Panc1 (cell line): ENCODE measurements at places on chromosomes 11 and 22. TPM values are rescaled to one million over a fixed set of nuclear protein-coding genes. Genes with fewer than 3 reads are reported as not detected.

DNA sequence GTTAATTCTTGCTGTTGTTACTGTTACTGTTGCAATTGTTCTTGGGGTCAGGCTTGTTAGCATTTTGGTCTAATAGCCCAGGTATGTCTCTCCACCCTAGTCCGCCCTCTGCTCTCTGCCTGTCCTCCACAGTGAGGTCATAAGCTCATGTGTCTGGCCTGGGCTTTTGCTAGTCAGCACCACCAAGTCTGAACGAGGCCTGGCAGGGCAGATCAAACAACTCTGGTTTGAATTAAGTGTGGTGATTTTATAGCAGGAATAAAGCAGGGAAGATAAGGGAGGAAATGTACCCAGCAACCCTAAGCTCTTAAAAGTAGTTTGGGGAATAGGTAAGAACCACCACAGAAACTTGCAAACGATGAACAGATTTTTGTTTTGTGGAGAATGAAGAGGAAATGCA is 98.7 kb downstream of the ABTB2 start:
- no peak for DNase-seq
- no peaks in the 10 kb centered on the region for H3K36me3 ChIP-seq
- no peak overlapping the region; the same call in 1 of the 2 replicates for H3K27ac ChIP-seq
- H3K27me3 ChIP-seq, result no peaks in the 10 kb centered on the region
- H3K4me3 ChIP-seq, result no peak overlapping the region
- peaks cover 39% of the 10 kb centered on the region for H3K4me1 ChIP-seq

- H3K4me1 ChIP-seq, result no peaks in the 10 kb centered on the region
- H3K27me3 ChIP-seq, result no peaks in the 10 kb centered on the region; the same call in 1 of the 2 replicates
- no peak for DNase-seq
- no peak overlapping the region for H3K27ac ChIP-seq
Observed at GRCh38 chr11:129427376-129427775, 51.7 kb downstream of the BARX2 start.

DNA sequence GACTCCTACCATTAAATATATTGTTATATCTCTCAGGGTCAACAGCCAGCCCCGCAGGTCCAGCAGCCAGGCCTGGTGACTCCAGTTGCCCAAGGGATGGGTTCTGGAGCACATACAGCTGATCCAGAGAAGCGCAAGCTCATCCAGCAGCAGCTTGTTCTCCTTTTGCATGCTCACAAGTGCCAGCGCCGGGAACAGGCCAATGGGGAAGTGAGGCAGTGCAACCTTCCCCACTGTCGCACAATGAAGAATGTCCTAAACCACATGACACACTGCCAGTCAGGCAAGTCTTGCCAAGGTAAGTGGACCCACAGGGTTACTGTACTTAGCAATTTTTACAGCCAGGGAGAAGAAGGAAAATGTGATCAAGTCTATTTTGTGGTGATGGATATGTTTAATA is 35.1 kb downstream of the EP300 start:
- no peaks in the 10 kb centered on the region for H3K27me3 ChIP-seq
- no peak overlapping the region for H3K4me3 ChIP-seq
- H3K27ac ChIP-seq, result no peak overlapping the region
- no peak for DNase-seq
- no peaks in the 10 kb centered on the region for H3K4me1 ChIP-seq

DNA sequence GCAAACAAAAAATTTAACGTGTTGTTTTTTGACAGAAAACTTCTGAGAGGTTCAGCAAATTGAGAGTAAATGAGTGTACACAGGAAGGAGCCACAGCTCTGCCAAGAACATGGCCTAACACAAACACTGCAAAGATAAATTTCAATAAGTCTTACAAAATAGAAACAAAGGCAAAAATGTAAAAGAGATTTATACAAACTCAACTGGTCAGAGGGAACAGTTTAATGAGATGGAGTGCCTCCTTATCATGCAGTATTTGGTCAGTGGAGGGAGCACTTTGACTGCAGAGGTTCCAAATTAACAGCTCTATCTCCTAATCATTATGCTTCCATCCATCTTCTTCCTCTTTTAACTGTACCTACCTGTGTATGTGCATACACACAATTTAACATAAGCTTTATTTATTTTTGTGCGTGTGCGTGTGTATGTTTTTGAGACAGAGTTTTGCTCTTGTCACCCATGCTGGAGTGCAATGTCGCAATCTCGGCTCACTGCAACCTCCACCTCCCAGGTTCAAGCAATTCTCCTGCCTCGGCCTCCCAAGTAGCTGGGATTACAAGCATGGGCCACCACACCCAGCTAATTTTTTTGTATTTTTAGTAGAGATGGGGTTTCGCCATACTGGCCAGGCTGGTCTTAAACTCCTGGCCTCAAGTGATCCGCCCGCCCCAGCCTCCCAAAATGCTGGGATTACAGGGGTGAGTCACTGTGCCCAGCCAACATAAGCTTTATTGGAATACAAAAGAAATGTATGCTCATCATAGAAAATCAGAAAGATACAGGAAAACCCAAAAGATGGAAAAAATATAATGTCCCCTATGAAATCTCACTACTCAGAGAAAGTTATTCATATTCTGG is 111.9 kb downstream of the MRTFA start:
- no peak for DNase-seq
- no peaks in the 10 kb centered on the region for H3K36me3 ChIP-seq
- no peak overlapping the region for H3K4me3 ChIP-seq
- H3K27me3 ChIP-seq, result no peaks in the 10 kb centered on the region
- H3K27ac ChIP-seq, result peak overlapping the region; percentile 40; the same call in 1 of the 2 replicates
- peaks cover 29% of the 10 kb centered on the region for H3K4me1 ChIP-seq

DNA sequence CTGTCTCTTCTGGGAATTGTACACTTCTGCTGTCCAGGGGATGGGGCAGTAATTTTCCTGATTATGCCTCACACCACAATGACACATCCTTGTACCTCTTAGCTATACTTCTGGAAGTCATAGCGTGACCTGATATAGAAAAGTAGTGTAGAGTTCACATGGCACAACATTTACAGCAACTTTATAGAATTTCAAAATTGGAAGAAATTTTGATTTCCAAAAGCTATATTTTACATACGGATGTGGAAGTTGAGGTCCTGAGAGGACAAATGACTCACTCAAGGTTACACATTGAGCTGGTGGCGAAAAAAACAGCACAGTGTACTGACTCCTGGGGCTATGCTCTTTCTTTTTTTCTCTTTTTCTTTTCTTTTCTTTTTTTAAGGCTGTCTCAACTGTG is 6.3 kb upstream of the CYP2R1 start:
- no peak for DNase-seq
- H3K4me3 ChIP-seq, result no peak overlapping the region
- no peaks in the 10 kb centered on the region; the same call in 1 of the 2 replicates for H3K4me1 ChIP-seq
- no peak overlapping the region for H3K27ac ChIP-seq

FXYD2 gene
- total RNA-seq, result 0.39 TPM

DNA sequence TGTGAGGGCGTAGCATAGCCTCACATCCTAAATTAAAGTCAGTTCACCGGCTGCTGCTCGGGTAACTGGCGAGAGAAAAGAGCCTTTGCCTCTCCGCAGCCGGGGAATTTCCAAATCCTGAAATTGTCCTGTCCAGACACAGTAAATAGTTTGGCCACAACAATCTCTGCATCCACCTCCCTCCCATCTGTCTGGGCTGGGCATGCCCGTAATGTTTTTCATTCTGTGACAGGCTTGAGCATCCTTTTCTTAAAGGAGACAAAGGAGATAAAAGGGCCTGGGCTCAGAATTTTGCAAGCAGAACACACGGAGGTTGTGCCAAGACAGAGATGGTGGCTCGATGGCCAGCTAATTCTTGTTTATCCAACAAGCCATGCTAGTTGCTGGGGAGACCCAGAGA is 19.2 kb upstream of the CBX6 start:
- H3K4me3 ChIP-seq, result no peak overlapping the region
- DNase-seq, result no peak
- H3K4me1 ChIP-seq, result no peaks in the 10 kb centered on the region
- no peaks in the 10 kb centered on the region for H3K27me3 ChIP-seq
- no peaks in the 10 kb centered on the region for H3K36me3 ChIP-seq

DNA sequence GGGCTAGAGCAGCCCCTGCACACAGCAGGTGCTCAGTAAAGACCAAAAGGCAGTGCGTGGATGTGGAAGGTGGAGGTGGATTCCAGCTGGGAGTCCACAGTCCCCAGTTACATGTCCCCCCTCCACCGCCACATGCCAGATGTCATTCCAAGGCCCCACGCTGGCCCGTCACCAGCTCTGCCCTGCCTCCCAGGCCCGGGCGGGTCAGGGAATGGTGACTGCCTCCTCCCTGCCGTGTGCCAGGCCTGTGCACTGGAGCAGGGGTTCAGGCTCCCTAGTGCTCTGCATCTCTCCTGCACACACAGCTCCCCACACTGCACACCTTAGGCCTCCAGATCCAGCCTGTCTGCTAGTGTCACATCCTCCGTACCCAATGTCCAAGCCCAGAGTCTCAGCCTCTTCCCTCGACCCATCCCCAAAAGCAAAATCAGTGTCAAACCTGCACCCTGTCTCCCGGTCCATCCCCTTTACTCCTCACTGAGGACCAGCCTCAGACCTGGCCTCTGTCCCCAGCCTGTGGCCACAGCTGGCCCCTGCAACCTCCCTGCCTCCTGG is 40.2 kb upstream of the PRODH start:
- H3K27ac ChIP-seq, result no peak overlapping the region
- DNase-seq, result no peak
- no peaks in the 10 kb centered on the region for H3K36me3 ChIP-seq
- no peaks in the 10 kb centered on the region for H3K27me3 ChIP-seq

DNA sequence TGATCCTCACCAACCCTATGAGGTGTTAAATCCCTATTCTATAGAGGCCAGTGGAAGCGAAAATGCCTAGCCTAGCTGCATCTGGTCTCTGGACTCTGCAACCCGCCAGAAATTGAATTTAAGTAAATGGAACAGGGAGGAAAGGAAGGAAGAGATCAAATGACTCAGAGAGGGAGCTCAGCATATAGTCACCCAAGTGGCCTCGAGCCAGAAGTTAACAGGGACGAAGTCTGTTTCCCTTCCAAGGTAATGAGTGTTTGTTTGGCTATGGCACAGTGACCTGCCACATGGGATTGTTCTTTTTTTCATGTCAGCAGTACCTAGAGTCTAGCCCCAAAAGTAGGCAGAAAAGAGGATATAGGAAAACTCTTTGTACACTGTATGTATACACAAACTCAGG is 66.3 kb downstream of the PAK1 start:
- H3K36me3 ChIP-seq, result no peaks in the 10 kb centered on the region
- peak; percentile 94 for DNase-seq
- peak overlapping the region; percentile 12 for H3K4me3 ChIP-seq
- no peaks in the 10 kb centered on the region for H3K27me3 ChIP-seq
- H3K27ac ChIP-seq, result peak overlapping the region; percentile 23; the same call in 1 of the 2 replicates

DNA sequence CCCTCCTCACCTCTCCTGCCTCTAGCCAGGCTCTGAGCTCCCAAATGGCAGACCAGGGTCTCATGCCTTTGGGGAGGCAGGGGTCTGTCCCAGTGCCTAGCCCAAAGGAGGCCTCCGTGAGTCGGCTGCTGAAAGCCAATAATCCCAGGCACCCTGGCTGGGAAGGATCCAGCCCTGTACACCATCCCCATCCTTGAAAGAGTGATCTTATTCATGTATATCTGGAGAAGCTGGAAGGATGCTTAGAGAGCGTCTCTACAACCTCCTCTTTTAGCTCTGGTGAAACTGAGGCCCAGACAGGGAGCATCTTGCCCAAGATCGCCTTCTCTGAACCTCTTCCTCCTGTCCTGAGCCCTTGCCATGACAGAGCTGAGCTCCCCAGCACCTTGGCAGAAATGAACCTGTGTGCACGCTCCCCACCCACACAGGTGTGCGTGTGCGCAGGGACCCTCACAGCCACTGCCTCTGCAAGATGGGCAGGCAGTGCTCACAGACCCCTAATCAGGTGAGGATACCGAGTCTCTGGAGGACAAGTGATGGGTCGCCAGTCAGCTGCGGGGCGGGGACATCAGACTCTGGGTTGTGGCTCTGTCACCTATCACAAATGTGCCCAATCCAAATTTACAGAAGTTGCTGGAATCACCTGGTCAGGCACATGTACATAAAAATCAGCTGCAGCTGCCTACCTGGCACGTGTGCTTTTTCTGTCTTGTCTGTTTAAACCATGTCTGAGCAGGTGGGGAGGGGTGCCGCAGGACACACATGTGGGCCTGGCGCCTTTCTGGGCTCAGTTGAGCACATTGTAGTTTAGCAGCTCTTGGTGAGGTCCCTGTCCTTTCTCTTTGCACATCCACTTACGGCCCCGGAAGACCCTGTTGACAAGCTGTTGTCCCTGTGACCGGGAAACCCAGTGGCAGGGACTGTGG is 49.3 kb upstream of the WNT7B start:
- no peak overlapping the region for H3K4me3 ChIP-seq
- no peak overlapping the region for H3K27ac ChIP-seq
- peaks cover 4% of the 10 kb centered on the region; the same call in 1 of the 2 replicates for H3K4me1 ChIP-seq
- H3K36me3 ChIP-seq, result no peaks in the 10 kb centered on the region
- H3K27me3 ChIP-seq, result no peaks in the 10 kb centered on the region
